ENCODE measurements at places on chromosomes 4 and X.

GRCh38 chr4:119785963-119786362 is 157.4 kb upstream of the PDE5A start:
- no peak for DNase-seq

- no peak for DNase-seq
Observed at GRCh38 chr4:183106839-183107238, 7.8 kb downstream of the WWC2 start.

- no peak for DNase-seq
Observed at GRCh38 chr4:134027931-134028330, 173.7 kb downstream of the PABPC4L start.

GRCh38 chr4:46404981-46405380 is 15.1 kb upstream of the GABRA2 start:
- no peak for DNase-seq

- no peak for DNase-seq
Observed at GRCh38 chrX:16140983-16141382, 17.6 kb downstream of the GRPR start.

DNA sequence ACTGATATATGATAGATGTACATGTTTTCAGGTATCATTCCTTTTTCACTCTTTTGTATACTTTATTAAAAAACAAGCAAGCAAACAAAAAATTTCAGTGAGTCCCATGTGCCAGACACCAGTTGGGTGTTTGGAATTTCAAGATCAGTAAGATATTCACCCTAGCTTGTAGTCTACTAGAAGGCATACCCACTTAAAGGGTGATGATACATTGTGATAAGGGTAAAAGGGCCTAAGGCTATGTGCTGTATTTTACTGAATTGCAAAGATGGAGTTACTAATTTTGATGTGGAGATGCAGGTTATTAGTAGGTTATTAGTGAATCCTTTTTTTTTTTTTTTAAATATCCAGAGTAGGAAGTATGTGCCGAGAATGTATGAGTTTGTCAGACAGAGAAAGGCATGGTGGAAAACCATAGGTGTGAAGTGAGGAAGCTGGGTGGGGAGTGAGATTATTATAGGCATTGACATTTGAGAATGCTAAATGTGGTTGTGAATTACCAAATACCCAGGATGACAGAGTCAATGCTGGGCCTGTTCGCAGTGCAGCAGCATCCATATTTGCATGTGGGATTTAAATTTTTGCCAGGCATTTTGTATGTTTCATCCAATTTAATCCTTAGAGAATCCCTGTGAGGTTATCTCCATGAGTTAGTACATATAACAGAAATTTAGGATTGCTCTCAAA is 10.1 kb downstream of the STIM2 start:
- DNase-seq, result no peak

GRCh38 chrX:121010218-121010617 is 24.7 kb upstream of the CT47A1 start:
- no peak for DNase-seq

DNA sequence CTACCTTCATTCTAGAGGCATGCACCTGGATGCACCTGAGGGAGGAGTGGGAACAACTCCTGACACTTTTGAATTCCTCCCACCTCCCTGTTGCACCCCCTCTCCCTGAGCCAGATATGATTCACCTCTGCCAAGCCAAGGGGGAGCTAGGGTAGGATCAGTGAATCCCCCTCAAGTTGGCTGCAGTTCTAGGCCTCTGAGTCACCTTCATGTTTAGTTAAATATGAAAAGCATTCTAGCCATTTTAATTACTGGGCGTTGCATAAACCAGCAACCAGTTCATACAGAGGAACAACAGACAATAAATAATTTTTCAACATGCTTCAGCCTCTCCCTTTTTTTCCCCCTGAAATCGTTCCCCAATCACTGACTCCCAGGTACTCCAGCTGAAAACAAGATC is 1440.2 kb downstream of the ADGRL3 start:
- no peak for DNase-seq

DNA sequence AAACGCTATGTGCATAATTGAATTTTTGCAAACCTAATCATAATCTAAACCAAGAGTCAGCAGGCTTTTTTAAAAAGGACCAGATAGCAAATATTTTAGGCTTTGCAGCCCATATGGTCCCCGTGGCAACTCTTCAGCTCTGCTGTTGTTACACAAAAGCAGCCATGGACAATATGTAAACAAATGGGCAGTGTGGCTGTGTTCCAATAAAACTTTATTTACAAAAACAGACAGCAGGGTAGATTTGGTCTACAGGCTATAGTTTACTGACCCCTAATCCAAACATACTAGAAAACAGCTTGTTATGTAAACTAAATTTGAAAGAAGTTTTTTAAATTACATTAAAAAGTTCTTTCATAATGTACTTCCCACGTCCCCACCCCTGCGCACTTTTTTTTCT is 53.1 kb downstream of the FUNDC1 start:
- DNase-seq, result no peak

Data from cortex of kidney (tissue), 1 donor.